ENCODE measurements at places on chromosomes 13 and 19.

DNA sequence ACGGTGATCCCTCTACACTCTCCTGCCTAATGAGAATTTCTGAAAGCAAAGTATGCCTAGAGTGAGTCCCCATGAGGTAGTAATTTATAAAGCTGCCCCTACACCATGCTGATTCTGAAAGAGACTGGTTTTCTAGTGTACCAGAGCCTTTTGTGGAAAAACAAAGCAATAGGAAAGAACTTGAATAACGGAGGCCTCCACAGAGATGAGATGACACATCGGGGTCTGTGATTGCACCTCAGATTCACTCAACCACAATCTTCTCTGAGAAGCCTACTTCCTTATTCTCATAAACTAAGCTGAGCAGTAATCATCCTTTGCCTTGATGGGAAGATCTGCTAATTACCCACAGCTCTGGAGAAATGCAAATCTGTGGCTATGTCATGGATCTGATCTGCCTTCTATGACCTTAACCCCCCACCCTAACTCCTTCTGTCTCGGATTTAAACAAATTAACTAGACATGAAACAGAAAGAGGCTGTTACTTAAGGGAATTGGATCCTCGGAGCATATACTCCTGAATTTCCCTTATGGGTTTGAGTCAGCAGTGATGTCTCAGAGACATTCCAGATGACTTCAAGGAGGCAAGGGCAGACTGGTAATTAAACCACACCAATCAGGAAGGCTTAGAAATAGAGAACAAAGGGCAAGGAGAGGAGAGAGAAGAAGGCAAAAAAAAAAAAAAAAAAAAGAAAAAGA is 128.0 kb downstream of the DCT start:
- DNase-seq, result peak; percentile 53

DNA sequence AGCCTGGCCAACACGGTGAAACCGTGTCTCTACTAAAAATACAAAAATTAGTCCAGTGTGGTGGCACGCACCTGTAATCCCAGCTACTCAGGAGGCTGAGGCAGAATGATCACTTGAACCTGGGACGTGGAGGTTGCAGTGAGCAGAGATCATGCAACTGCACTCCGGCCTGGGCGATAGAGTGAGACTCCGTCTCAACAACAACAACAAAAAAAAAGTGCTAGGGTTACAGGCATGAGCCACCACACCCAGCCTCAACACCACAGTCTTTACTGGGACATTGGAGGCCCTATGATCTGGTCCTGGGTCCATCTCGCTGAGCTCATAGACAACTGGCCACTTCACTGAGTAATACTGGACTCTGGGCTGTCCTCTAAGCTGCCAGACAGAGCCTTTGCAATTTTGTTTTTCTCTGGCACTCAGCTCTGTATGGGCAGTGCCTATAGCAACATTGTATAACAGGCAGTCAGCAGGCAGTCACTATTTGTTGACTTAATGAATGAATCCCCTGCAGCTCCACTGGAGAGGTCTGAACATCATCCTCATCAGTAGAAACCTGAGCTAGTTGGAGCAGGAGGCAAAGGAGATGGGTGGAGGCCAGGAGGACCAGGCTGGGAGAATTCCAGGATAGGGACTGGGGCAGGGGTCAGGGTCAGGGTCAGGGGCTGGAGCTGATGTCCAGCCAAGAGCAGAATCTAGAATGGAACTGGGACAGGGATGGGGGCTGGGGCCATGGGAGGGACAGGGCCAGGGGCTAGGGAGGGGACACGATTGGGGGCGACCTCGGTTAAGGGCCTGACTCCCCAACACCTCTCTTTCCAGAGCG is 8.1 kb downstream of the BLOC1S3 start:
- DNase-seq, result no peak

DNA sequence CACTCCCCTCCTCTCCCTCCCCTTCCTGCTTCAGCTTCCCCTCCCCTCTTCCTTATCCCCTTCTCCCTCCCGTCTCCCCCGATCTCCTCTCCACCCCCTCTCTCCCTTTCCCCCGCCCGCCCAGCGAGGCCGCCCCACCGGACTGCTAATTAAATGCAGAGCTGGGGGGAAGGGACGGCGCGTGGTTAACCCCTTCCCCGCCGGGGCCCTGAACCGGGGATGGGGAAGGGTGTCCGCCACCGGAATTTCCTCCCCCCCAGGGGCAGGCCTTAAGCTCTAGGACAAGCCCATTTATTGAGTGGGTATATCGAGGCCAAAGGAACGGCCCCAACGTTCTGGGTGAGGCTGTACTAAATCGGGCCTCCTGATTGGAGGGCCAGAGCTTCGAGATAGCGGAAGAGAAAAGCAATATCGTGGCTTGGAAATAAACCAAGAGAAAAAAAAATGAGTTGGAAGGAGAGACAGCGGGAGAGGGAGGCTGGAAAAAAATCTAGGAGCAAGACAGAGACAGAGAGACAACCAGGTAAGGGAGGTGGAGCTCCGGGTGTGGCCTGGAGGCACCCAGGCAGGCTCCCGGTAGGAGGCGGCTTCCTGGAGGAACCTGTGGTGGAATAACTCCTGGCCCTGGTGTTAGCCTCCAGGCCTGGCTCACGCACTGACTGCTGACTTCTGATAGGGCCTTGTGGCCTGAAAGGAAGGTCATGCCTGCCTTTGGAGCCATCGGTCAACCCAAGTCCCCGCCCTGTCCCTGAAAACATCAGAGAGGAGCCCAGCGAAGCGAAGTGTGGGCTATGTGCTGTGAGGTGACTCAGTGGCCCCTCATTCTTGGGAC is 11.6 kb upstream of the JUND start:
- DNase-seq, result no peak

- no peak for DNase-seq
Observed at GRCh38 chr13:111961236-111961635, 105.7 kb upstream of the SOX1 start.

GRCh38 chr13:97539651-97540610 is 106.0 kb downstream of the RAP2A start:
- no peak for DNase-seq

GRCh38 chr13:51373451-51373850 is 34.0 kb downstream of the SERPINE3 start:
- no peak for DNase-seq

DNA sequence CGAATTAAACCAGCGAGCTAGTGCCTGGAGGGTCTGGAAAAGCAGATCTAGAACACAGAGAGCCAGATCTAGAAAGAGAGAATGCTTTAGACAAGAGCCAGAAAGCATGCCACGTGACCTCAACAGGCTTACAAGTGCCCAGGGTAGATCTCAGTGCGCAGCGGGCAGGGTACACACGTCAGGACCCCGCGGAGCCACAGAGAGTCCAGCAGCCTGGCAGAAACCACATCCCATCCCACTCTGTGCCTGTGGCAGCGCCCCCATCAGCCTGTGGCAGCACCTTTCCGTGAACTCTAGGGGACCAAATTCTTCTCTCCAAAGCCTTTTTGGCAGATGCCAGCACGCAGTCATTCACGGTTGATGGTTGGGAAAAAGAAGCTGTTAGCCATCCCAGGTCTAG is 5.9 kb downstream of the ARHGEF1 start:
- DNase-seq, result peak; percentile 57

DNA sequence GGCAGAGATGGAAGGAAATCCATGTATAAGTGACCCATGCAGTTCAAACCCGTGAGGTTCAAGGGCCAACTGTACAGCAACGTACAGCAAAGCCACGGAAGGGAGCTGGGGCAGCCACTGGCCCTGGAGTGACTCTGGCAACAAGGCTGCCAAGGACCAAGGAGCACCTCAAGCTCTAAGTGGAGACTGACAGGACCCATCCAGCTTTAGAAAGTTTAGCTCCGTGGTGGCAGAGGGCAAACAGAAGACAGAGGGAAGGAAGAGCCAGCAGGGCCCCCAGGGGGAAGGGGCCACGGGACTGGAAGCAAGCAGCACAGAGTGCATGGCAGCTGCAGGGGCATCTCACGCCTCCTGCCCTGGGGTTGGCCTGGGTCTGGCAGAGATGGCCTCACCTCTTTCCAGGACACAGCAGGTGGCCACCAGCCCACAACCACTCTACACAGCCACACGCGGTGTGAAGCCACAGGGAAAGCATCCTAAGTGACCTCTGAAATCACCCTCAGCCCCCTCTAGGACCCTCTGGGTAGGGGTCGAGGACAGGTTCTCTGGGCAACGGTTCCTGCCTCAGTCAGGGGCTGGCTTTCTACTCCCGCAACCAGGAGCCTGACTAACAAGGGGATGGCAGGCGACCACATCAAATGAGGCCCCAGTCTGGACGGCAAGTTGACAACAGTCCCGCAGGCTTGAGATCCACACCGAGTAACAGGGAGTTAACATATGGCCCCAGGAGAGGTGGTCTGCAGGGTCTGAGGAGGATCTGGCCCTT is 3.8 kb downstream of the MIER2 start:
- DNase-seq, result no peak

DNA sequence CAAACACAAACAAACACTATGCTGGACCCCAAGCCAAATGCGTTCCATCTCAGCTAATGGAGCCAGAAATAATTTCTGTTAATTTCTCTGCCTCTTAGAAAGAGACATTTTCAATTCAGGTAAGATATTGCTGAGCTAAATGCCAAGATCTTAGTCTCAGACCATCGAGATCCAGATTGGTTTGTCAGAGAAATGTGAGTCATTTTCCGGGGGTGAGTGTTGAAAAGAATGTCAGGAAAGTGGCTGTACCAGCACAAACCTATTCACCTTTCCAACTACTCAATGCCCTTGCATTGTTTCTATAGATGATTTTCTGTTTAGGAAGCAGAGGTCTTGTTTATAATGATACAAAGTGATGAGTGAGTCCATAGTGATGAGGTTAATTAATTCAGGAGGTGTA is 266.8 kb upstream of the TSHZ3 start:
- no peak for DNase-seq

DNA sequence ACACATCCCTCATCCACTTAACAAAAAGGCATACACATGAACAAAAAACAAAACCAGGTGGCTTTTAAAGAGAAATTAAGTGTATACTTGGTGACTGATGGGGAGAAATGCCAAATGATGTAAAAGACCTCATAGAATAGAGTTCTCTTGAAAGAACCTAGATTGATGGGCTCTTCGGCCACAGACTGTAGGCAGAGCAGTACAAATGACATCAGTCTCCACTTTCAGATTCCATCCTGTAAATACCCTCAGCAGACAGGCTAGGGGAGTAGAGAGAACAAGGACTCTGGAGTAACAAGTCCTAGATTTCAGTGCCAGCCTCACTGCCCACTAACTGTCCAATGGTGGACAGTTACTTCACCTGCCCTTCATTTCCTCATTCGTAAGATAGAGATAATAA is 203.8 kb downstream of the MZT1 start:
- no peak for DNase-seq

GRCh38 chr13:113275387-113275786 is 21.7 kb upstream of the LAMP1 start:
- no peak for DNase-seq

- DNase-seq, result no peak
Observed at GRCh38 chr13:19836472-19836871, 27.0 kb downstream of the ZMYM5 start.

GRCh38 chr19:32917616-32917996 is 48.0 kb upstream of the SLC7A9 start:
- no peak for DNase-seq

- DNase-seq, result no peak
Observed at GRCh38 chr13:105602956-105603670, 932.3 kb downstream of the EFNB2 start.

DNA sequence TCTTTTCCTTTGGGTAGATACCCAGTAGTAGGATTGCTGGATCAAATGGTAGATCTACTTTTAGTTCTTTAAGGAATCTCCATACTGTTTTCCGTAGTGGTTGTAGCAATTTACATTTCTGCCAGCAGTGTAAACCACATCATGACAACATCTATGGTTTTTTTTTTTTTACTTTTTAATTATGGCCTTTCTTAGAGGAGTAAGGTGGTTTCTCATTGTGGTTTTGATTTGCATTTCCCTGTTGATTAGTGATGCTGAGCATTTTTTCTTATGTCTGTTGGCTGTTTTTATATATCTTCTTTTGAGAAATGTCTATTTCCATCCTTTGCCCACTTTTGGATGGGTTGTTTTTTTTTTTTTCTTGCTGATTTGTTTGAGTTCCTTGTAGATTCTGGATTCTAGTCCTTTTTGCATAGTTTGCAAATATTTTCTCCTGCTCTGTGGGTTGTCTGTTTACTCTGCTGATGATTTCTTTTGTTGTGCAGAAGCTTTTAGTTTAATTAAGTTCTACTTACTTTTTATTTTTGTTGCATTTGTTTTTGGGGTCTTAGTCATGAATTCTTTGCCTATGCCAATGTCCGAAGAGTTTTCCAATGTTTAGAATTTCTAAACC is 38.8 kb downstream of the TDRD3 start:
- DNase-seq, result peak; percentile 53

GRCh38 chr19:17999684-18000479 is 8.1 kb upstream of the ARRDC2 start:
- no peak for DNase-seq

GRCh38 chr13:85725433-85725832 is 73.8 kb downstream of the SLITRK6 start:
- DNase-seq, result no peak

- no peak for DNase-seq
Observed at GRCh38 chr19:38496603-38497487, 63.4 kb downstream of the RYR1 start.

DNA sequence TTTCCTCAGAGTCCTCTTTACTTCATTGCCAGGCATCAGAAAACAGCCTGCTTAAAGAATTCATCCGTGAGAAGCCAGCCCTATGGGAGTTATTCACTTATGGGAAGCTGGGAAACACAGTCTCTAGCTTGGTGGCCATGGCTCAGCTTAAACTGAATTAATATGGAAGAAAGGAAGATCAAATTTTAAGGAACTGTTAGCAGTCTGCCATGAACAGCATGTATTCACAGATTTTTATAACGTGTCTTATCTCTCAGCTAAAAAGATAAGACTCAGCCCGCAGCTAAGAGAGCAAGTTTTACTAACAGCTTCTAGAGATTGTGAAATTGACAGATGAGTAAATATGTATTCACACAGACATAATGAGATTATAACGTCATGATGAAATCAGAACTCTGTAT is 253.7 kb upstream of the RXFP2 start:
- no peak for DNase-seq

DNA sequence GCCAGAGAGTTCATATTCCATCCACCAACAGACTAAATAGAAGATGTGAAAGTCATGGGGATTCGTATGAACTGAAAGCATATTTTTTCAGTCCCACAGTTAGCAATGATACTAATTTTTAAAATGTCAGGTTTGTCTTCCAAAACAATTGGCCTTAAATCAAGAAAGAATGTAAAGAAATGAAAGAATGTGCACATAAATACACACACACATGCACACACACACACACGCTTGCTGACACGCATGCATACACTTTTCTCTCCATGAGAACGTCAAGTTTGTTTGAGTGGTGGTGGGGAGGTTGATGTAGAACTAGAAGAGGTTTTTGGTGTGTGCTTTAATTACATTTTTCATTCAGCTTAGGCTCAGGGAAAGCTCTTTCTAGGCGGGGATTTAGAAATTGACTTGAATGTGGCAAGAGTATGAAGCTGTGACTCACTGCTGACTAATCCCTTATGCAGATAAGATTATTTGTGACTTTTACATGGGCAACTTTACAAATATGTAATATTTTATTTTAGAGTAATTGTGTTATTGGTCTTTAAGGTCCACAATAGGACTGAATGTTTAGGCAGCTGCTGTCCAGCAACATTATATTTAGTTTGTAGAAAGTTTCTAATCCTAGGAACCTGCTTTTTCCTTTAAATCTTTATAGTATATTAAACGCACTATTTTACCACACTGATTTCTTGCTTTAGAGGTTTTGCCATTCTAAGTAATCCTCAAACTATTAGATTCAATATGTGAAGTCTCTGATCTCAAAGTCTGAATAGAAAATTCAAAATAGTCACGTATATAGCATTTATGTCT is 18.8 kb downstream of the FLT1 start:
- no peak for DNase-seq

- DNase-seq, result no peak
Observed at GRCh38 chr19:4326837-4327251, 11.8 kb downstream of the STAP2 start.

Measured in T-helper 2 cell (primary cell).